T-helper 2 cell treated with Interferon-gamma antibody and Interleukin-4, amounts not matched to agents 5 μg/mL and 100 μg/mL, for 36 hours (primary cell): ENCODE measurements at places on chromosomes 5 and 9.

- DNase-seq = no peak
These were observed 376.7 kb downstream of the DNAH5 start for GRCh38 chr5:13567819-13568218.

DNA sequence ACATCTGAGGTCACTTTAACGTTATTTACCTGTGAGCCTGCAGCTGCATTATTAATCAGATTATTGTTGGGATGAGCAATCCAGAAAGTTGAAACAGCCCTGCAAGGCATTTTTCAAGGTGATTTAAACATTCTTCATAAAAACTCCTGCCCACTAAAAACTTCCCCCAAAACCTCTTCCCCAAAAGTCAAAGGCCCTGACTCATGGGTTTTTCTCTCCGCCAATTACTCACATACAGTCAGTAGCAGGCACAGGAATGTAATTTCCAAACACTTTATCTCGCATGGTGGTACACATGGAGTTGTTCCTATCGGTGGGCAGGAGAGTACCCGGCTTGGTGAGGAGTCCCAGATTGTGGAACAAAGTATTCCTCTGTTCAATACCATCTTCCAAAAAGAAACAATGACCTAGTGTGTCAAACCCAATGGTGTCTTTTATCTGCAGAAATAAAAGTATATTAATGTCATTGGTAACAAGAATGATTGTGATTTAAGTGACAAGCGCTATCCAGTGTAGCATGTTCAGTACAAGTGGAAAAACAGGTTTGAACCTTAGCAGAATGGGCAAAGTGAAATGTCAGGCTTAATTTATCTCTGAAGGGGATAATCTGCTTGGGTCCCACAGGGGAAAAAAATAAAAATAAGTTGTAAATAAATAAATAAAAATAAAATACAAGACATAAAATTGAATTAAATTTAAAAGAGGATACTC is 38.3 kb downstream of the CEMIP2 start:
- no peak for DNase-seq

DNA sequence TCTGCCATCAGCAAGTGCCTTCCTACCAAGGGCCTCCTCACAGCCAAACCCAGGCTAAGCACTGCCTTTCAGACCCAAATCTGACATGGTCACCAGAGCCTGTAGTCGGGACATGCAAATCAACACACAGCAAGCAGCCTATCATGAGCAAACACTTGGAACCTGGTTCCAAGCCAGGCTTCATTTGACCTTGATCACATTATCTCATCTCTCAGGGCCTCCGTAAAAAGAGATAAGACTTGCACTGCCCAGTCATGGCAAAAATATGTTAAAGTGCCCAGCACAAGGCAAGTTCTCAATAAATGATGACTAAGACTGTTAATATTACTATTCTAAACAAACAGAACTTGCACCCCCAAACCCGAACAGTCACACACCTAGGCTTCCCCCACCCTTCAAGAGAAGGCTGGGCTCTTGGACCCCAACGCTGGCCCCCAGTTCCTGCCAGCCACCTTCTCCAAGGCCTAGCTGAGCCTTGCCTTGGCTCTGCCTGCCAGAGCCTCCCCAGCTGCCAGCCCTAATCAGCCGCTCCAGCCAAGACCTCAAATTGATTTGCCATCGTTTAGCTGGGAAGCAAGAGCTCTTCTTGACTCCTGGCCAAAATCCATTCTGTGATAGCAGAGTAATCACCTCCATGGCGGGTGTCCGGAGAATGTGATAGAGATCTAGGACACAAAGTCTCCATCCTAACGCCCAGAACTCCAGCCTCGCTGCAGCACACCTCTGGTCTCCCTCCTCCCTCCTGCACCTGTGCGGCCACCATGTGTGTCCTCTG is 18.7 kb downstream of the CPLX2 start:
- no peak for DNase-seq

- no peak for DNase-seq
These were observed 42.3 kb upstream of the SARDH start for GRCh38 chr9:133780404-133780945.

DNA sequence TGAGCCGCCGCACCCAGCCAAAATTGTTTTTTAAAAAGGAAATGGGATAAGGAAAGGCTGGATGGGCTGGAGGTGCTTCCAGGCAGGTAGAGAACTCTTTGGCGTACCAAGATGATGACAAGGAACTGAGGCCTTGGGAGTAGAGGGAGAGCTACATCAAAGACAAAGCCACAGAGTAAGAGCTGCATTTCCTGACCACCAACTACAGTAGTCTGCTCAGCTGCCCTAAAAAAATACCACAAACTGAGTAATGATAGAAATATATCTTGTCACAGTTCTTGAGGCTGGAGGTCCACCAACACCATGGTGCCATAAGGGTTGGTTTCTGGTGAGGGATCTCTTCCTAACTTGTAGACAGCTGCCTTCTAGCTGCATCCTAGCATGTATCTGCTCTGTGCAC is 8.2 kb downstream of the OR1K1 start:
- no peak for DNase-seq

- no peak for DNase-seq
These were observed 465.9 kb downstream of the ANXA1 start for GRCh38 chr9:73617586-73617985.

DNA sequence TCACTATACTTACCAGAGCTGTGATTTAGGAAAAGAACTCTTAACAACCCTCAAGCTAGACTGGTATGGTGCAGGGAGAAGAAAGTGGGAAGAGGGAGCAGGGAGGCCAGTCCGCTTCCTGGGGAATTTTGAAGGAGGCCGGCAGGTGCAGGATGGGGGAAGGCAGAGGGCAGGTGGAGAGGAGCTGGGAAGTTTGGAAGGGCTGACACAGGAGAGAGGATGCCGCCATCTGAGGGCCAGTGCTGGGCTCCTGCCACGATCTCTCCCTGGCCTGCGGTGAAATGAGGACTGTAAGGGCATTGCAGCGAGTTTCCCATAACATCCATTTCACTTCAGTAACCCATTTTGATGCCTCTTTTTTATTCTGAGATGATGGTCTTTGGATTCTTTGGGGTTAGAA is 8.9 kb downstream of the DAB2IP start:
- no peak for DNase-seq

DNA sequence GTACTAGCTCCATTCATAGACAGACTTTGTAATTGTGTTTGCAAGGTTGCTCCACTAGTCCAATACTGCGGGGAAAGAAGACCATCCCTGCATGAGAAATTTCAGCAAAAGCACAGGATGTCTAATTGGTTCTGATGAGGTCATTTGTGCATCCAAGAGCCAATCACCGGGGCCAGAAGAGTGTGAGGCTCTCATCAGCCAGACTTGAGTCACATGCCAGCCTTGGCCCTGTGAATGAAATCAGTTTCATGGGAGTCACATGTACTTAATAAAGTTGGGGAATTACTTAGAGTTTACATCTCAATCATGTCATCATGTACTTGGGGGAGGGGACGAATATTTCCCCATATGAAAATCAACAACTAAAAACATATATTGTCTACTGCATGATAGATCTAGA is 1236.0 kb downstream of the MAT2B start:
- no peak for DNase-seq

DNA sequence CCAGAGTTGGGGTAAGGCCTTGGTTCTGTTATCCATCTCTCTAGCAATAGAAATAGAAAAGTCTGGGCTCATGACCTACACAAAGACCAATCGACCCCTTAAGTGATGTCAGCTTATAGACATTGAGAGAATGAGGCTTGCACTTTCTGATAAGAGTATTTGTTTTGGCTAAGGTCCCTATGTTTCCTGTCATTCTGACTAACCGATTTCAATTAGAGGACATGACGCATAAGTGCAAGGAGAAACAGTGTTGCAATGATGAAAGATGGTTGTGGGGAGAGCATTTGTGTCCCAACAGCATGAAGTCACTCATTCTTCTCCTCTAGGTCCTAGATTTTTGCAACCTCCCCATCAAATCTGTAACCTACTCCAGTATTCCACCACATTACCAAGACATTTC is 255.1 kb downstream of the MAT2B start:
- DNase-seq = no peak

- no peak for DNase-seq
These were observed 92.2 kb upstream of the SLCO4C1 start for GRCh38 chr5:102388235-102388634.

- no peak for DNase-seq
These were observed 4.8 kb upstream of the WNK2 start for GRCh38 chr9:93178851-93179786.

- DNase-seq = no peak
These were observed 96.1 kb downstream of the PAX5 start for GRCh38 chr9:36937951-36938350.

DNA sequence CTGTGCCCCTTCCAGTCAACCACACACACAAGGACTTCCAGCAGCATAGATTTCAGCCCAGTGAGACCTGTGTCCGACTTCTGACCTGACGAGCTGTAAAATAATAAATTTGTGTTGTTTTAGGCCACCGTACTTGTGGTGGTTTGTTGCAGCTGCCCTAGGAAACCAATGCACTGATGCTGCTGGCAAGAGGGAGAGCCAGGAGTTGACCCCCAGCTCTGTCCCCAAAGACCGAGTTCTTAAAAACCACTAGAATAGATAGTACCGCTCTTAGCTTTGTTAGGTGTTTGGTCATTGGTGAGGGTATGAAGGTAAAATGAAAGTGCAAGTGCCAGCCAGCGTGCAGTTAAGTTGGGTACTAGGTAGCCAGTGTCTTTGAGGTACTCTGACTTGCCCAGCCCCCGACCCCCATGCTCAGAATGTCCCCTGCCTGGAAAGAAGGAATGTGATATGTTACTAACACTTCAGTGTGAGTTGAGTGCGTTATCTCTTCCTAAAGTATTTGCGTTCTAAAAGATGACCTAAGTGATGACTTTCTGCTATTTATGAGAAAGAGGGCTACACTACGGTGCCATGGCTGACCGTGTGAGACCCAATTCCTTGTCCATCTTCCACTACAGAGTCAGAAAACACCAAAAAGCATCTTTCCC is 185.6 kb downstream of the AOPEP start:
- no peak for DNase-seq

DNA sequence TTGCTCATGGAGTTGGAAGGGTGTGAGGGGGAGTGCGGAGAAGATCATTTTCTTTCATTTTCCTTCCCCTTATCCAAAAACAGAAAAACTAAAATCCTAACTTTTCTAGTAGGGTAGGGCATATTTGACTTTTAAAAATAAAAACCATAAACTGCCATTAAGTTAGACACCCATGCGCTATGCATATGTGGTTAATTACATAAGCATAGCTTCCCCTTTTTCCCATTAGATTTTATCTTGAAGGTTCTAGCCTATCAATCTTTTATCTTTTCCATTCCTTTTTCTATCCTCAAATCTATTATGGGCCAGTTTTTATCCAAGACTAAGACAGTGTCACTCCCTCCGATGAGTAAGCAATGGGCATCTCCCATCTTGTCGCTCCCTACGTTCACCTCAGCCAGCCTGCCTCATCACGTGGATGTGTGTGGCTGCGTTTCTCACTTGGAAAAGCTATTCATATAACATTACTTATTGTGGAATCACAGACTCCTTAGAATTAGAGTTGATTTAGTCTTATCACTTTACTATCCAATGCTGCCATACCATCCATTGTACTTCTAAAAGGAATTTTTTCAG is 49.2 kb downstream of the PCSK5 start:
- DNase-seq = no peak

- DNase-seq = no peak
These were observed 213.6 kb downstream of the MAPKAP1 start for GRCh38 chr9:125493384-125493783.

- no peak for DNase-seq
These were observed 483.3 kb downstream of the CTNND2 start for GRCh38 chr5:11420969-11421368.

DNA sequence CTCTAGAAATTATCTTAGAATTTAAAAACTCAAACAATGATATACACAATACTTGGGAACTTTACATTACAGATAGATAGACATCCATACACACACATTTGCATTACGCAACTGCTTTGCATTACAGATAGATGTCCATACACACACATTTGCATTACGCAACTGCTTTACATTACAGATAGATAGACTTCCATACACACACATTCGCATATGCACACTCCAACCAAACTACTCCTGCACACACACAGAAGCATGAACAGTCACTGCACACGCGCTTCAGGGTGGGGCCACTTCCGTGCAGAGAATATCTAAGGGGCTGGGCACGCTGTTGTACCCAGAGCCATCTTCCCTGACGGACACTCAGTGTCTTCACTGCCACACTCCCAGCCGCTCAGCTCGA is 7.9 kb upstream of the ADAMTS16 start:
- DNase-seq = no peak

- no peak for DNase-seq
These were observed 28.6 kb upstream of the SPATA31E1 start for GRCh38 chr9:87853876-87854579.

GRCh38 chr9:89425024-89425805 is 72.7 kb downstream of the SEMA4D start:
- DNase-seq = no peak

GRCh38 chr5:106822851-106823250 is 847.9 kb downstream of the EFNA5 start:
- no peak for DNase-seq

GRCh38 chr9:130262771-130263170 is 2.8 kb upstream of the HMCN2 start:
- DNase-seq = no peak

DNA sequence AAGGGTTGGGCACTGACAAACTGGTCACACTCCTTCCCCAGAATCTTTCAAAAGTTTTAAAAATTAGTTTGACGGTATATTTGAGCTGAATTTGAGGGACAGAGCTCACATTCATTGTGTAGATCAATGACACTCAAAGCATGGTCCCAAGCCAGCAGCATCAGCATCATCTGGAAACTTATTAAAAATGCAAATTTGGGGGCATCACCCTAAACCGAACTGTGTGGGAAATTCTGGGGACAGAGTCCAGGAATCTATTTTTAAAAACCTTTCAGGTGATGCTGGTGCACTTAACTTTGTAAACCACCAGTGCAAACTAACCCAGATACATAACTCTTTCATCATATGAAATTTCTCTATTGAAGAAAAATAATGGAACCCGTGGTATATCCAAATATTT is 58.1 kb upstream of the MTAP start:
- DNase-seq = no peak

DNA sequence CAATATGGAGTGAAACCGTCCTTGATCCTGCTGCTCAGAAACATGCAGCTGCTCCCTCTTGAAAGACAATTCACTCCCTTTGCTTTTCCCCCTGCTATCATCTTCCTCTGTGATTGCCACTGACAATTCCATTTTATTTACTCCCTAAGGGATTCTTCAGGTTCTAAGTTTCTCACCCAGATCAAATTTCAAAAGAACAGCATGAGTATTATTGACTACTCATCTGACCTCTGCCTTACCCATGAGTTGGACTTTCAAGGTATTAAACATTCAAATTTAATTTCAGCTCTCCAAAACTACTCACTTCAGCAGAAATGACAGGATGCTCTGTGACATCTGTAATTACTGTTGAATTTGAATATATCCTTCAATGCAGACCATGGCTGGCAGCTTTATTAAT is 236.5 kb upstream of the HAPLN1 start:
- no peak for DNase-seq

GRCh38 chr5:109146591-109146990 is 263.2 kb downstream of the PJA2 start:
- no peak for DNase-seq

GRCh38 chr5:104573949-104574709 is 1011.5 kb upstream of the NUDT12 start:
- DNase-seq = no peak
